ENCODE measurements at places on chromosomes 1 and 21.

- no peak for DNase-seq
Measured at GRCh38 chr1:167594822-167595221, 35.2 kb upstream of the RCSD1 start.

GRCh38 chr1:76725864-76726619, 141.2 kb upstream of the ST6GALNAC5 start:
- no peak for DNase-seq

DNA sequence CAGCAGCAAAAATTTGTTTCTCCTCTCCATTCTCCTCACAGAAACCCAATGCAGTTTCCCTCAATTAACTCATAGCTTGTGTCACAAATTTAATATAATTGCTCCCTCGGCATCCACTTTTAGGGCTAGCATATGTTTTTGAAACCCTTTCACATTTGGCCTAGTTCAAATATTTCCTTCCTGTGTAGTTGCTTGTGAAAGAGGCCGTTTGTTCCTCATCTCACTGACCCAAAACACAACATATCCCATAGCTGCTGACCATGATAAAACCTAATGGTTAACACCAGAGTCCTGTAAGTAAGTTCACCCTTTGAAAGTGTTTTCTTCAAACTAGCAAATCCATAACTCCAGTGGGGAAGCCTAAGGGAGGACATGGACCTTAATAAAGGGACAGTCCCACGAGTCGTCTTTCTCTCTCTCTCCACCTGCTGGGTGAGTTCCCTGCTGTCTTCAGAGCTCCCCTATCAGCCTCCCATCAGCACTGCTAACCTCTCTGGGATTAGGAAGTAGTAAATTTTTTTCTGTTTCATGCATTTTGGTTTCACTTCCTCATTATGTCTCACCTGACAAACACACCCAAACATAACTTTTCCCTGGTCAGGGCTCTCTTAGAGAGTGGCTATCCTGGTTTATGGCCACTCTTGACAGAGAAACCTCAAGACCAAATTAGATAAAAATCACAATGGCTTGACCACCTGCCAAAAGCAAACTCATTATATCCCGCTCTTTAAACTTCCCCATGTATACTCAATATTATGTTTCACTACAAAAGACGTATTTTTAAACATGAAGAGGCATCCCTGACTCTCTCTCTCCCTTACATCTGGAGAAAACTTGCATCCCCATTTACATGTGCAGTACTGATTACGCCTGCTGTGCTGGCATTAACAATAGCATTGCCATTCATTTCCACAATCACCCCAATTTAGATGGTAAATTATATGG, 177.7 kb upstream of the HP1BP3 start:
- DNase-seq, result no peak

DNA sequence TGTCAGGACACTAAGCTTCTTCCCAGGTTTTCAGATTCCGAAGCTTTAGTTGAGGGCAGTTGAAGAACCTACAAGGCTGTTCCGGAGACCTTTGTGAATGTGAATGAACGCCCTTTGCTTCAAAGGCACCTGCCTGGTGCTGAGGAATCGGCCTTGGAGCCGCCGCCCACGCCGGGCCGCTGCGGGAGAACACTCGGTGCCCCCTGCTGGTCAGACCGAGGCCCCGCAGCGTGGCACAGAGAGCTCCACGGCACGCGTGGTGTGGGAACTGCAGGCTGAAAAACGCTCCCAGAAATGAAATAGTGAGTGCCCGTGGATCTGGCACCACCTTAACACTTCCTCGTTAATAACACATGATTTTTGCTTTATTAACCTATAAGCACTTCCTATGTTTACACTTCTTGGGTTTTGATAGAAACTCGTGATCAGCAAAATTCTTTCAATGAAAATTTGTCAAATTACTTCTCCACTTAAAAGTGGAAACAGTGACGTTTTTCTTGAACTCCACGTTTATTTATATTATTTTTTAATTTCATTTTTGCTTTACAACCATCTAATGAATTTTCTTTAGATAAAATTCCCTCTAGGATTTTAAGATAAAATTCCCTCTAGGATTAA, 460.6 kb downstream of the DSCAM start:
- no peak for DNase-seq

DNA sequence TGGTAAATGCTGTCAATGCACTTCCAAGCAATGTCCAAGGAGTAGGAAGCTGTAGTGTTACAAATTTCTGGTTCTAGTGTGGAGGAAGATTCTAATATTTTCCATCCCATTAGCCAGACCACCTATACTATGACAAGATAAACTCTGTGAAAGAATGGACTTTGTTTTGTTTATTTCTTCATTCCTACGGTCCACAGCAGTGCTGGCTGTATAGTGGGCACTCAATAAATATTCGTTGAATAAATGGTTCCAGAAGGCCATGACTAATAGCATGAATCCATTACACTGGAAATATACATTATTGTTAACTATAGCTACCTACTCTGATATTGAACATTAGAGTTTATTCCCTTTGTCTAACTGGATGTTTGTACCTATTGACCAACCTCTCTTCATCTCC, 8.3 kb upstream of the MYSM1 start:
- no peak for DNase-seq

GRCh38 chr1:48038270-48038767, 41.1 kb upstream of the TRABD2B start:
- no peak for DNase-seq

All from stimulated activated CD8-positive, alpha-beta memory T cell treated with anti-CD3 and anti-CD28 coated beads, Interleukin-15, amount 100 ng/mL, for 24 hours (primary cell).